H7 (cell line): ENCODE measurements at places on chromosomes 4 and X. TPM values are rescaled to one million over a fixed set of nuclear protein-coding genes. Genes with fewer than 3 reads are reported as not detected.

DNA sequence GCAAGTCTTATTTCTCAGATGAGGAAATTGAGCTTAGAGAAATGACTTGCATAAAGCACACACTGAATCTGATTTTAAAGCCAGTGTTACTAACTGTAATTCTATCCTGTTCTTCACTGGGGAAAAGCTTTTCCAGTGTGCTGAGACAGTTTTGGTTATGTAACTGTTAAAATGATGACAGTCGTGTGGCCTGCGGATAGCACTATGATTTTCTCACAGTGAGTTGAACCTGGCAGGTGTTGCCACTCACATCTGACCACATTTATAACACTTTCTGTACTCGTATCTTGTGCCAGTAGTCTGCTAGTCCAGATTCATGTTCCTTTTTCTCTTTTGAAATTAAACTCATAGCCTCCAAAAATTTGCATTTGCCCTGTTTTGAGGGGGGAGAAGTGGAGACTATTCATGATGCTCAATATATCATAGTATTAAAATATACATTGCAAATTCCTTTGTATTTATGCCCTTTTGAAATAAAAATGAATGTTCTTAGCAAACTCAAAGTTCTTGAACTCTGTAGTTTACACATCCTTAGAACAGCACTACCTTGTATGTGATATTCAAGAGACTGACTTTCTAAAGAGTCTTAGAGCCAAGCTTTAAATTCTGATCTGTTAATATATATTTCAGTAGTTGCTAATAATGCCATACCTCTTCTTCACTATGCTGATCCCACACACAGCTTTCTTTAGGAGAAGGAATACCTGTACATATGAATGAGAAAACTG, 132.3 kb downstream of the PDLIM5 start:
- DNase-seq: no peak

The GPR173 gene
- total RNA-seq: 3.4 and 3.6 TPM in 2 replicates

The AFM gene
- not detected in 2 replicates for total RNA-seq

- no peak for DNase-seq
Observed at GRCh38 chrX:8913655-8914409, 112.6 kb upstream of the FAM9A start.

DNA sequence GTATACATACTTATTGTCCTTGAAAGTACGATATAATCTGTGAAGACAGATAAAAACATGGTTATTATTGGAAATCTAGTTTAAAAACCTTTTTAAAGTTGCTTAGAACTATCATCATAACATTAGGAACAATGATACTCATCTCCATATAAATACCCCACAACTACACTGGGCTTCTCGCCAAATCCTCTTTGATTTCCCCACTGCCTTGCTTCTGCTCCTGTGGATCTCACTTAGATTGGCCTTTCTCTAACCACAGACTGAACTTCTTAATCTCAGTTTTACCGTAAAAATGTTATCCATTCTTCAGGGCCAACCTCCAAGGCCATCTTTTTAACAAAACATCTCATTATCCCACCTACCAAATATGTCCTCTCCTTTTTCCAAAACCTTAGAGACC, 77.6 kb downstream of the PRKG2 start:
- no peak for DNase-seq

The GAGE12J gene
- total RNA-seq: not detected in 2 replicates

GRCh38 chr4:75025431-75025830, 92.5 kb downstream of the PARM1 start:
- DNase-seq: no peak

DNA sequence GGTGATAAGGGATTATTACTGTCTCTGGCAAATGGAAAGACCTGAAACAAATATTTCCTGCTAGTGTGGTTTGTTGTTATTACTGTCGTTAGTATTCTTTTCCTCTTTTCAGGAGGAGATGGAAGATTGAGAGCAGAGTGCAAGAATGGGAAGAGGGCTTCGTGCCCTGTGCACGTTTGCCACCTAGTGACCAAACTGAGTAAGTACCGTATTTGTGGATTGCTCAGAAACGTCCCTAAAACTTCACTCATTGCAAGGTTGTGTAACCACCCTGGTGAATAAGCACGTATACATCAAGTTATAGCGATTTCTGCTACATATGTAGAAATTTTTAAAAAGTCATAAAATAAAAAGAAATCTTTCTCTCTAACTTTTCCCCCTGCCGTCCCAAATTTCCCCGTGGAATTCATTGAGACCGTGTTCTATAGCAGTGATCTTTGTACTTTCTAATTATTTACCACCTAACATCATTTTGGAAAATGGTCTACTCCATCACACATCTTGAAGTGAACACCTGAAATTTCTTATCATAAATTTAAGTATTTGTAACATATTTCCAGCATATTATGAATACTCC, 24.3 kb downstream of the LINC00632 start:
- DNase-seq: peak; percentile 34
